ENCODE measurements at places on chromosomes 13 and 19.

- no peak for DNase-seq
Measured at GRCh38 chr13:66111628-66112027, 1118.5 kb downstream of the PCDH9 start.

GRCh38 chr19:11130824-11131455 is 24.6 kb downstream of the SPC24 start:
- peak; percentile 88 for DNase-seq

- no peak for DNase-seq
Measured at GRCh38 chr19:50792272-50793250, 2.3 kb downstream of the ACP4 start.

- DNase-seq, result no peak
Measured at GRCh38 chr13:76222511-76222910, 586.4 kb downstream of the LMO7 start.

GRCh38 chr19:16094360-16095070 is 17.2 kb upstream of the RAB8A start:
- DNase-seq, result no peak

DNA sequence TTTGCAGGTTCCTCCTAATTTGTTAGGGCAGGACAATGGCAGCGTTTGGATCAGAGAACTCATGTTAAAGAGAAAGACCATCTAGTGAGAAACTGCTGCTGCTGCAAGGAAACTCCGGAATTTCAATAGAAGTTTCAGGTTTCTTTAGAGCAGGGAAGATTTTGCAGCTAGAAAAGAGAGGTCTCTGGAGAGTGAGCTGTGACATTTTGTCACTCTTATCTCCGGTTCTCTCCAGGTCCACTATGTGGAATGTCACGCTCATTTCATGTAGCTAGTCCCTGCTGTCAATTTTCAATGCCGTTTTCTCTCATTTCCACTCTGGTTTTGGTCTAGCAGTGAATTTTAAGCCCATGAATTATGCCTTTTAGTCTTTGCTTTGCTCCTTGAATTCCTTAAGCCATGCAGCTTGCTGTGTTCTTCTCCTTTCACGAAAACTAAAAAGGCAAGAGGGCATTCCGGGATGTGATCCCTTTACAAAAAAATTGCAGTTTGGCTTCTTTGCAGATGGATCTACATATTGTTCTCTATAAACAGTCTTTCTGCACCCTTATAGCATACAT is 46.7 kb upstream of the POSTN start:
- no peak for DNase-seq

- no peak for DNase-seq
Measured at GRCh38 chr19:10222201-10222890, 8.8 kb downstream of the S1PR2 start.

GRCh38 chr13:61253105-61253877 is 162.4 kb downstream of the PCDH20 start:
- DNase-seq, result no peak

DNA sequence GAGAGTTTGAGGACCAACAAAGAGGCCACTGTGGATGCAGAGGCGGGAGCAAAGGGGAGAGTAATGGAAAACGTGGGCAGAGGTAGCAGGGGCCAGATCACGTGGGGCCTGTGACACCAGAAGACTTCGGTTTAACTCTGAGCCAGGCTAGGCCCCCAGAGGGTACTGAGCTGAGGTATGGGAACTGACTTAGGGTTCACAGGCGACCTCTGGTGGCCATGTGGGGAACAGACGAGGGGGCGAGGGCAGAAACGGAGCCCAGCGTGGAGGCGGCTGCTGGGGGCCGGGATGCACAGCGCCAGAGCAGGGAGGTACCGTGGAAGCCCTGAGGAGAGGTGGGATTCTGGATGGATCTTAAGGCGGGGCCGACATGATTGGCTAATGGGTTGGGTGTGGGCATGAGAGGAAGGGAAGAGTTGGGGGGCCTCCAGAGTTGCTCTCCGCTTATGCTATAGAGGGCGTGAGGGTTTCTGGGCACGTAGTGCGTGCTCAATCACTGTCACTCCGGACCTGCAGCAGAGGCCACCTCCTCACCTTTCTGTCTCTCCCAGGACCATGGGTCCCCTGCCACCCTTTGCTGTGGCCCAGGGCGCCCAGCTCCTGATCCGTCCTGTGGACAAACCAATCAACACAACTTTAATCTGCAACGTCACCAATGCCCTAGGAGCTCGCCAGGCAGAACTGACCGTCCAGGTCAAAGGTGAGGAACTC is 13.7 kb downstream of the PVR start:
- peak; percentile 87 for DNase-seq

GRCh38 chr13:77398825-77399620 is 72.1 kb upstream of the MYCBP2 start:
- no peak for DNase-seq

DNA sequence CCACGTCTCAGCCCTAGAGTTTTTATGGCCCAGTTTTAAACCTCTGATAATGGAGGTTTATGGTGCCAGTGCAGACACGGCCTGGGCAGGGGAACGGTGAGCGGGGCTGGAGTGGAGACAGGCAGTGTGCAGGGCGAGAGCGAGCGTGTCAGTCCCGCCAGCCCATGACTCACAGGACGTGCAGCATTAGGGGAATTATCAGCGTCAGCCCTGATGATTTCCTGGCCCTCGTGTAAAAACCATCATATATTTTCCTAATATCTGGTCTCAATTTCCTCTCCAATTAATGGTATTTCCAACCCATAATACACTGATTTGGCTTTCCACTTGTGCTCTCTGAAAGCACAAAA is 104.6 kb upstream of the VSTM2B start:
- no peak for DNase-seq

- DNase-seq, result no peak
Measured at GRCh38 chr13:98225036-98225940, 48.2 kb upstream of the RNF113B start.

DNA sequence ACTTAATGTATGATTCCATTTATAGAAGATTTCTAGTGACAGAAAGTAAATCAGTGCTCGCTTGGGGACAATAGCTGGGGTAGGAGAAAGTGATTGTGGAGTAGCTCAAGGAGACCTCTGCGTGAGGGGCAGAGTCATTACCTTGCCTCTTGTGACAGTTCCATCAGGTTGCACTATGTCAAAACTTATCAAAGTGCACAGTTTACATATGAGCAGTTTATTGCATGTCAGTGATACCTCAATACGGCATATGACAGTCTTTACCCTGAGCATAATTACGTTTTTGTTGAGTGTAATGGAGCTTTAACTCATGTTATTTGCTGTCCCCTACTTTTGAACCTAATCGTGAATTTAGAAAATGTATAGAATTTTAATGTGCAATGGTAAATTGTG is 15.0 kb downstream of the ARHGEF7 start:
- DNase-seq, result no peak

GRCh38 chr19:49624967-49625910 is 14.7 kb downstream of the RRAS start:
- DNase-seq, result no peak

Measured in GM13976 (cell line).